Right lung (tissue), 10 donors: ENCODE measurements at places on chromosomes 1 and 21.

DNA sequence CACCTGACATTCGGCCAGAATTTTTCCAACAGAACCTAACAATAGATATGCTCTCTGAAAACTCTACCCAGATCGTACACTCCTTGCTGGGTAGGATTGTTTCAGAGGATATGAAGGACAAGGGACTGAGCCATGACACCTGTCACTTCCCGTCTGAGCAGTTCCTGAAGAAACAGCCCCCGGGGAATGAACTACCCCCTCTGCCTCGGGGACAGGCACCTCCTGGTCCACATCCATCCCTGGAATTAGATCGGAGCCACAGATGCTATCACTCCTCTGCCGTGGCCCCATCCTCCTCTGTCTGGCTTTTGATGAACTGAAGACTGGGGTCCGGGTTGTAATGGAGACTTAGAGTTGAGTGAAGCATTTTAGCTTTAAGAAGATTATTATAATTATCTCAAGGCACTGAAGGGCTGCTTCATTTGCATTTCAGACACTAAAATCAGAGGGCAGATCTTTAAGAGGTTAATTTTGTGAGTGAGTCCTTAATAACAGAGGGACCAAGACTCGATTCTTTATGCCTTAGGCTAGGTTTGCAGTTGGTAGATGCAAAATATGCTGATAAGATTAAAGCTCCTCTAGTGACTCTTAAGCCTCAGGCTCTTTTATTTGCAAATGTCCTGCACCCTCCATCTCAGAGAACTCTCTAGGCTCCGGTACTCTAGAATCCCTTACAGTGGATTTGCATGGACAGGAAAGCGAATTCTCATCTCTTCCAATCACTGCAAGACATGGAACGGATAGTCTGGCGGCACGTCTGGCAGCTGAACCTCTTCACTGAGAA, 333.8 kb downstream of the KIF26B start:
- no peak for DNase-seq

- no peak for DNase-seq
Measured at GRCh38 chr1:161999301-162000052, 24.2 kb downstream of the OLFML2B start.

GRCh38 chr1:97925151-97925550, 4.3 kb upstream of the DPYD start:
- DNase-seq, result no peak

GRCh38 chr1:157001304-157001703, 44.2 kb downstream of the ARHGEF11 start:
- DNase-seq, result no peak

GRCh38 chr1:206923009-206923960, 1.5 kb upstream of the FCMR start:
- no peak for DNase-seq

DNA sequence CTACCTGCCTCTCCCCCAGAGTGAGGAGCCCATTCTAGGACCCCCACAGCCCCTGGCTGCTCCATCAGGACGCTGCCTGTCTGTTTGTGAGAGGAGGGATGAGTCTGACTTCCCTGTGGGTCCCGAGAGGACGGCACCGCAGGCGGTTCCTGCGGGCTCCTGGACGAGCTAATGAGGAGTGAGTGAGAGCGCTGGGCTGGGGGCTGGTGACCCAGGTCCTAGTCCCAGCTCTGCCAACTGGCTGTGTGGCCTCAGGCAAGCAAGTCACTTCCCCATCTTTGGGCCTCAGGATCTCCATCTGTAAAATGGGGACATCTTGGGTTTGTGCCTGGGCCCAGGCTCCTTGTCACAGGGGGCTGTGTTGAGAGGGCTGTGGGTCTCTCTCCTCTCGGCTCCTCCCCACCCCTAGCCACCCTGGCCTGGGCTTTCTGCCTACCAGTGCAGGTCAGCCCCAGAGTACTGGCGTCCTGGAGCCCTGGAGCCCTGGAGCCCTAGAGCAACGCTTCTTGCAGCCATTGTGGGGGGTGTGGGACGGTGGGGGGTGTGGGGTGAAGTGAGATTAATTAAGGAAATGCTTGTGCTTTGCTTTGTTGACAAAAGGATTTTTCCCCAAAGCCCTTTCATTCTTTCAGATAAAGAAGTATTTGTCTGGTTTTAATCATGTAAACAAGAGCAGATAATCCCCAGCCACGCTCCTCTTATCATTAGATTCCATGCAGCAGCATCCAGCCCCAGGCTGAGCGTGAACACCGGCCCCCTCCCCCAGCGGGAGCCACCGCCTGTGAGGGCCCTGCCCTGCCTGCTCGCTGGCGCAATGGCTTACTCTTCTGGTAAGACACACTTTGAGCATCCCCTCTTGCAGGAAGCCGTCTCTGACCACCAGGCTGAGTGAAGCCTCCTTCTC, 26.8 kb downstream of the SLC1A7 start:
- DNase-seq, result no peak

- no peak for DNase-seq
Measured at GRCh38 chr1:74681001-74681400, 7.4 kb upstream of the ERICH3 start.

GRCh38 chr1:238898856-238899255, 487.5 kb upstream of the CHRM3 start:
- no peak for DNase-seq

GRCh38 chr21:33801424-33802405, 113.9 kb downstream of the ATP5PO start:
- DNase-seq, result no peak

DNA sequence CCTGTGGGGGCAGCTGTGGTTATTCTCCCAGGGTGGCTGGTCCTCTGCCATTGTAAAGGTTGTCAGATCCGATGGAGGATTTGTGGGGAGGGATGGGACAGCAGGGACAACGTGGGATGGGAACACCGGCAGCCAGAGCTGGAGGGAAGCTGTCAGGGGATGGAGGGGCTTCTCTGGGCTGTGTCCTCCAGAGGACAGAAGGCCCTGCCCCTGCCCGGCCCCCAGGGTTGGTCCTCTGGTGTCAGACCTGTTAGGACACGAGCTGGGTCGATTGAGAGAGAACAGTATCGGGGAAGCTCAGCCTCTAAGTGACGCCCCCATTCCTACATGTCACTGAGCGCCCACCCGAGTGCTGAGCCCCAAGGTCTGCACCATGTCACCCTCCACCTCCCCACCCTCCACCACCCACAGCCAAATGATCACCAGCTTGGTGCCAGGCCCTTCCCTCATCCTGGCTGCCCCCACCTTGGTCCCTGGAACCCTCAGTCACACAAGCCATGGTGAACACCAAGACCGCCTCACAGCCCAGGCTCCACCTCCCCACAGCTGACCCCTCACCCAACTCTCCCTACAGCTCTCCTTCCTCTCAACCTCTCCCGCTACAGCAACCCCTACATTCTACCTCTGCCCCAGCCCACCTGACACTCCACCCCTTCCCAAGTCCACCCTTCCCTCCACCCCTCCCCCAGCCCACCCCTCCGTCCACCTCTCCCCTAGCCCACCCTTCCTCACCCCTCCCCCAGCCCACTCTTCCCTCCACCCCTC, 244.4 kb downstream of the MATN1 start:
- no peak for DNase-seq

DNA sequence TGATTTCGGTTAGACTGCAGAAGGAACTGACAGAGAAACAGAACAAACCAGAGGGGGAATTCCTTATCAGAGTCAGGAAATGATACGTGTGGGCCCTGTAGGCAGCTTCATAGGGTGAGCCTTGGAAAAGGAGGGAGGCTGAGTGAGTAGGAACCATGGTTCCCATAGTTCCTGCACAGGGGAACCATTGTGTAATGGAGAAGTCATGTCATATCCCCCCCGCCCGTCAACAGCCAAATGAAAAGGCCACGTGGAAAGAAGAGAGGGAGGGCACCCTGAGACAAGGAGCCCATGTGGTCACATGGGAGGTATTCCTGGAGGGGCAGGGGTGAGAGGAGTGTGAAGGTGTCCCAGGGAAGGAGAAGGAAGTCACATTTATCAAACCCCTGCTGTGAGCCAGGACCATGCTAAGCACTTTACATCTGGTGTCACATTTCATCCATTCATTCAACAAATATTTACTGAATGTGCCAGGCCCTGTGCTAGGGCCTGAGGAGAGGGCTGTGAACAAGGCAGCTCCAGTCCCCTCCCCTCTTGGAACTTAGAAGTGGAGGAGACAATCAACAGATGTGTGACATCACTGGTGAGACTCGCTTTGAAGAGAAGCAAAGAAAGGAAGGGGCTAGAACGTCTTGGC, 15.7 kb upstream of the FGR start:
- peak; percentile 56 for DNase-seq

GRCh38 chr1:70319750-70320149, 34.8 kb downstream of the ANKRD13C start:
- DNase-seq, result no peak

DNA sequence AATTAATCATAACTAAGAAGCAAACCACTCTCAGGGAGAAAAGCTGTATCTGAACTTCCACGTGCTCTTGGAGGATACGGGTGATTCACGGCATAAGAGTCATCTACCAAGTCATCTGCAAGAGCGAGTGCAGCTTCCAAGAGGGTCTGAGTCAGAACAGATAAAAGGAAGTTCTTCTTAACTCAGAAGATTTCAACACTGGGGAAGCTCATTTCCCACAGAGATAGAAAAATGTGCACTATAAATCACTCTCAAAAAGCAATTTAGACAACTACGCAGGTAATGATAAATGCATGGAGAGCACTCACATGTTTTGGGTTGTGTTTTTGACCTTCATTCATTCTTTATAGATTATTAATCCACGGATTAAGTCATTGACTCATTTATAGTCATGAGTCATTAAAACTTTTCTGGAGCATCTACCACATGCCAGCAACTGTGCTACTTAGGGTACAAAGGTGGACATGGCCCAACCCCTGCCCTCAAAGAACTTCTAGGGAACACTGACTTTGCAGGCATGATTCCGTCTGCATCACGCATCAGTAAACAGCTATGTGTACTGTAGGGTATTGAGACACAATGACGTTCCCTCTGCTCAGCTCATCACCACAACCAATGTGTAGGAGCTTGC, 20.8 kb downstream of the KCNJ15 start:
- DNase-seq, result no peak

GRCh38 chr1:68180441-68181164, 51.7 kb downstream of the WLS start:
- no peak for DNase-seq

DNA sequence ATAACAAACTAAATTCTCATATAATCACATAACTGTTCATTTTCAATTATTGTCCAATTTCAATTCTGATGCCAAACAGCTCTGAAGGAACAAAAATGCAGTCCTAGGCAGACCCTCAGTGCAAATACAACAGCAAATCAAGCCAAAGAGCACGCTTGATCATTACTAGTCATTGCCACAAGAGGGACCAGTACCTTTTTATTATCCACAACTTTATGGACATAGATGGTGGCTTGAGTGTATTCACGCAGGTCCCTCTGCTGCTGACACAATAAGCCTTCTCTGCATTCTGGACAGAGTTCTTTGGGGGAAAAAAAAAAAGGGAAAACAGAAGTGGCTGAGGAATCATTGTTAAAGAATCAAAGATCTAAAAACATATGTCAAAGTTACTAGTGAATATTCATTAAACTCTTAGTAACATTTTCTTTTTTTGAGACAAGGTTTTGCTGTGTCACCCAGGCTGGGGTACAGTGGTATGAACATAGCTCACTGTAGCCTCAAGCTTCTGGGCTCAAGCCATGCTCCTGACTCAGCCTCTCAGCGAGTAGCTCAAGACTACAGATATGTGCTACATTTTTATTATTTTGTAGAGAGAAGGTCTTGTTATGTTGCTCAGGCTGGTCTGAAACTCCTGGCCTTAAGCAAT, 34.3 kb upstream of the RAP1GAP start:
- no peak for DNase-seq

DNA sequence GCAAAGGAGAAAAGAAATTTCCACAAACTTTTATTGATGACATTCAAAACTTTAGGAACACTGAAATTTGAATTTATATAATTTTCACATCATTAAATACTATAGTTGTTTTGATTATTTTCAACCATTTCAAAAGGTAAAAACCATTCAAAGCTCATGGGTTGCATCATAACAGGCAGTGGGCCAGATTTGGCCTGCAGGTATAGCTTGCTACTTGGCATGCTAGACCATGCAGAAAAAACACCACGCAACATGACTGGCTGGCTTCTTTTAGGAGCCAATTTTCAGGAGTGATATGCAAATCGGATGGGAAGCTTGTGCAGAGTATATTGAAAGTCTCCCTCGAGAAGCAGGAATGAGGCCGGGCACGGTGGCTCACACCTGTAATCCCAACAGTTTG, 144.8 kb downstream of the GLUL start:
- no peak for DNase-seq

- no peak for DNase-seq
Measured at GRCh38 chr1:30856260-30856790, 52.2 kb downstream of the SDC3 start.

GRCh38 chr21:42039911-42040351, 29.8 kb upstream of the ZBTB21 start:
- no peak for DNase-seq

GRCh38 chr1:162405800-162406199, 6.1 kb downstream of the SH2D1B start:
- no peak for DNase-seq

DNA sequence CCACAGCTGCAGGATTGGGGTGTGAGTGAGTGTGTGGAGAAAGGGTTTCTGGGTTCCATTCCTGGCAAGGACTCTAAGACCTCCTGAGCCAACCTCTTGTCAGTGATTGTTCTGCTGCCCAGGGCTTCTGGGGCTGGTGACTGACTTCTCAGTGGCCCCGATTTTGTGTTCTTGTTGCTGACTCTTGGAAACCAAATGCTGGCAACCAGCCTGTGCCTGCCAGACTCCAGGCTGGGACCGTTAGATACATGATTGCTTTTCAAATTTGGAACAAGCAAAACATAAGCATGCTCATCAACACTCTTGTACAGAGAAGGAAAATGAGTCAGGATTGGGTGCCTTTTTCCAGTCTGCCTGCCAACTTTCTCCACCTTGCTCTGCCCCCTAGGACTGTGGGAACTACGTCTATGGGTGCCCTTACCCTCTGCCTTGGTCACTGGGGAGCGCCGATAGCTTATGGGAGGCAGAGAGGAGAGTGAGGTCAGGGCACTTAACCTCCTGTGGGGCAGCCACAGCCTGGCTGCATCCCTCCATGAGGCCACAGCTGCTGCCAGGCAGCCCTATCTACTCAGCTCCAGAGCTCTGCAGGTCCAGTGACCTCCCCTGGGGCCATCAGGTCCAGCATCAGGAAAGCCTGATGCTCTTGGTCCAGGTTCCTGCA, 39.3 kb upstream of the EPS8L3 start:
- no peak for DNase-seq

DNA sequence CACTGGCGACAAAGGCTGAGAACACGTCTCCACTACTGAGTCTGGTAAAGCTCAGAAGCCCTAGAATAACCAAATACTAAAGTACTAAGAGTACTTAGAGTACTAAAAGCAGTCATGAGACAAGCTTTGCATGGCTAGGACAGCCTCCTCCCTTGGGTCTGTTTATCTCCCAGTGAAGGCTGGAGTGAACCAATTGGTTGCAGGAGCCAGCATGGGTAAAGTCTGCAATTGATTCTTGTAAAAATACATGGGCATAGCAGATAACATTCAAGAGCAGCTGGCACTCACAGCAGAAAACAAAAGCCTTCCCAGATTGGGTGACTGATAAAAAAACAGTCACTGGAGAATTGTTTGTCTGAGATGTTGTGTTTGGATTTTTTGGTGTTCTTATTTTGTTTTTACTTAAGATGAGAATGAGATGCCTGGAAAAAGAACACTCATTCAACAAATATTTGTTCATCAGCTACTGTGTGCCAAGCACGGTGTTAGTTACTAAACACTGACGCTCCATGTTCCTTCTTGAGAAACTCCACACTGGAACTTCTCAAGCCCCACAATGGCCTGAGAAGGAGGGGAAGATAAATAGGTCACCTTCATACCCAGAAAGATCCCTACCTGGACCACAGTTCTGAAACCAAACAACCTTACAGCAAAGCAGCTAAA, 3.7 kb downstream of the IRF6 start:
- no peak for DNase-seq

GRCh38 chr1:35287807-35288640, 19.5 kb downstream of the ZMYM4 start:
- DNase-seq, result no peak
